ENCODE measurements at places on chromosomes 5 and 9.
A peak's percentile ranks its signal among the peaks of the same experiment; 100 is the strongest.

DNA sequence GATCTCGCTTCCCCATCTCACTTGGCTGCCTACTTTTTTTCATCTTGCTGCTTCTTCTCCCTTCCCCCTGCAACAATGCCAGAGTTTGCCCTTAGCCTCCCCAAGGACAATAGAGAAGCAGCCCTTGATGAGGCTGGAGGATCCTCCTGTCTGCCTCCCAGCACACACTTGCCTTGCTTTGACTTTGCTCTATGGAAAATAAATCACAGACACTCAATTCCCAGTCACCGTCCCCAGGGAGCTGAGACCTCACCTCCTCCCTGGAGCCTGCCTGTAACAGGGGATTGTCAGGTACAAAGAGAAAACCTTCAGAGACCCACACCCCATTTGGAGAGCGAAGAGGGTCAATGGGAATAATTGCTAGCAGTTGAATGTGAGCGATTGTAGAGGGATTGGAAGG is 242.1 kb upstream of the ZNF462 start:
- no peak for DNase-seq

DNA sequence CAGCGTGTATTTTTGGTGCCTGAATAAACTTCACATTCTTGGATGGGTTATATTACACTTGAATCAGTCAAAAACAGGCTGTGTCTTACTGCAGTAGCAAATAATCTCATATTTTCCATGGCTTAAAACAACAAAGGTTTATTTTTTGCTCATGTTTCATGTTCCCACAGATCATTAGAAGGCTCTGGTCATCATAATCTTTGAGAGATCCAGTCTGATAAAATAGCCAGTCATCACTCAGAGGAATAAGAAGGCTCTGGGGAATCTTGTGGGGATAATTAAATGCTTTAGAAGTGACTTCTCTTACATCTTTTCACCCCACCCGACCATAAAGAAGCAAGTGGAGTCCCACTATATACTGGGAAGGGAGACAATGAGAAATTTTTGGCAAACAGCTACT is 417.7 kb downstream of the PSAT1 start:
- no peak for DNase-seq

DNA sequence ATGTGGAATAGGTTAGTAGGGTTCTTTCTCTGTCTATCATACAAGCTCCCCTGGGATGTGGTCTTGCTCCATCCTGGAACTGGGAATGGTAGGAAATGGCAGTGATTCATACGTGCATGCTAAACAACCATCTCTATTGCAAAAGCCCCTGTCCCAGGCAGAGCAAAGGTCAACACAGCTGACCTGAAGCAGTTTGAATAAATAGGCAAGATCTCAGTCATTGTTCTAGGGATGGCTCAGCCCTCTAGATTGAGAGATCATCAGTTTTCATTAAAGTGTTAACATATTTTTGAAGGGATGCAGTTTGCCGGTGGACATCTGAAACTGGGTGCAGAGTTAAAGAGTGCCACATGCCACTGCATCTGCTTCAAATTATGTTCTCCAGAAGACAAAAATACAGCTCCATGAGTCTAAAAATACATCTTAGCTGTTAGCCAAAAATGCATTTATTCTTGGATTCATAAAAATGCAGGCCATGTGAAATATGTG is 224.1 kb downstream of the ESM1 start:
- DNase-seq: no peak

GRCh38 chr9:132769906-132770769 is 99.9 kb downstream of the GTF3C4 start:
- DNase-seq: peak; percentile 82
